Cerebellum (tissue), 4 donors: ENCODE measurements at places on chromosomes 4 and X. TPM values are rescaled to one million over a fixed set of nuclear protein-coding genes. Genes with fewer than 3 reads are reported as not detected.

The EVC gene
- 10.4 TPM for total RNA-seq

The ATP8A1 gene
- total RNA-seq: 174 TPM

The SATL1 gene
- 2.6 TPM for total RNA-seq

- no peak for DNase-seq
These were observed 355.7 kb upstream of the GNPDA2 start for GRCh38 chr4:45082101-45082500.

DNA sequence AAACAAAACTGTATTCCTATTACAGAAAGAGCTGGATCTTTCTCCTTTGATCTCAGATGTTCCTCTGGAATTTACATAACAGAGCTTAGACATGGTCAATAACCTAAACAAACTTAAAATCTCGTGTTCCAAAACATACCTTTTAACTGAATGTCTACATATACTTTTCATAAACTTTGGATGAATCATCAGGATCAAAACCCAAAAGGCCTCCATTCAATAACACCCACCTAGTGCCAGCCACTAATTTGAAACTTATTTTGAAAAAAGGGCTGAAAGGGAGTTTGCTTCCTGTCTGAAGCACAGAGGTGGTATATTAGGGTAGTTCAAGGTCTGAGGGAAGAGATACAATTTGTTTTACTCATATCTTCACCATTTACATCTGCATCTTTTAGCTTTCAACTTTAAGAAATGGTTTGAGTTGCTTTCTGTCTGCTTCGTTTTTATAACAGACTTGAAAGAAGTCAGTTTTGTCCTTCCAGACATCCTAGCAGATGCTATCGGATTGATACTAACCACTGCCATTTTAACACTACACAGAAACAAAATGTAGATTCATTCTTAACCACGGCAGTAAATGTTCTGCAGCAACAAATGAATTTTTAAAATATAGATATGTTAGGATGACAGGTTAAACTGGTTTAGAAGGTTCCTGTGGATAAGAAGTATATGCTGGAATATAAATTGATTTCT, 242.8 kb upstream of the DKK2 start:
- DNase-seq: no peak

DNA sequence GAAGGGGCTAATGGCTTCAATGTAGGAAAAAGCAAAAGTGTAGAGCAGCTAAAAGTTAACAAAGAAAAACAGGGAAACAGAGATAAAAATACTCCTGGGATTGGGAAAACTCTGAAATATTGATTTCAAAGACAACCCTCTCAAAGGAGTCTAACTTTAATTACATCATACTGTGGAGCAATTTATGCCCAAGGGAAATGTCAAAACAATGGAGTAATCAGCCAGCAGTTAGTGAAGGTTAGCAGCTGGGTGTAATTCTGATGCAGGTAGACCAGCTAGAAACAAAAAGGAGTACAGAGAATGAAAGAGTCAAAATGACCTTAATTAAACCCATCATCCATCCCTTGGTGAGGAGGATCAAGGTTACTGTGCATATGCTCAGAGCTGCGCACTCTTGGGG, 169.0 kb downstream of the ADAM29 start:
- DNase-seq: no peak
